ENCODE measurements at places on chromosomes 12 and 14.

DNA sequence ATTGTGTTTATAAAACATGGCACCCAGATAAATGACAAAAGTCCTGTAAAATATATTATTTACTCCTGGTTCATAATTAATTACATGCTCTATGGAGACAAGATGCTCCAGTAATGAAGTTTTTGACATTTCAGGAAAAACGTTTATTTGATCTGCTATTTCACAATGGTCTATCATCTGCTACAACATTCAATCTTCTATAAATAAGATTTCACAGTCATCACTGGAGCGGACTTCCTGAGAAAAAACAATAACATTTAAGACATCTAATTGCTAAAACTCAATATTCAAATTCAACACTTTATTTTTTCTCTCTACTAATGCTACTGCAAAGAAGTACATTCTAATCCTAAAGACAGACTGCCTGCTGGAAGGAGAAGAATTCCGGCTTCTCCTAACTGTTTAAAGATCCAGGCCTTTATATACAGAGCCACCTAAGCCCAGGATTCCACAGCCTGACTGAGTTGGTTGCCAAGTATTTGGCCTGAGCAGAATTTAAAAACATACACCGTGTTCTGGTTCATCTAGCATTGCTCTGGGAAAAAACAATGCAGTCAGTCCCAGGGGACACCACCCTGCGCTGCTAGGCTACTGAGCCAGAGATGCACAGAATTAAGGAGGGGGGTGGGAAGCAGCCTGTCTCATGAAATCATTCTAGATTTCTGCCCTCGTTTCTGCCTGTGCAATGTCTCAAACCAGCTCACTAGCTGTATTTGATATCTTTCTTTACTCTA, 58.0 kb downstream of the TMTC1 start:
- DNase-seq, result no peak

DNA sequence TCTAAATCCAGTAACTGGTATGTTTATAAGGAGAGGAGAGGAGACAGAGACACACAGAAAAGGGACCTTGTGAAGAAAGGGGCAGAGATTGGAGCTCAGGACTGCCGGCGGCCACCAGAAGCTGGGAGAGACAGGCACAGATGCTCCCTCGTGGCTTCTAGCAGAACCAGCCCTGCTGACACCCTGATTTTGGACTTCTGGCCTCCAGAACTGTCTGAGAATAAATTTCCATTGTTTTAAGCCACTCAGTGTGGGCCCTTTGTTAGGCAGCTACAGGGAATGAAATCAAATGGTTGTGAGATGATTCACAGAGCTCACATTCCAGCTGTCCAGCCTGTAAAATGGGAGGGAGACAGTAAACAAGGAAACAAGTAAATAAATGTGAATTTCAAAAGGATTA, 47.6 kb downstream of the TMEM132C start:
- no peak for DNase-seq

DNA sequence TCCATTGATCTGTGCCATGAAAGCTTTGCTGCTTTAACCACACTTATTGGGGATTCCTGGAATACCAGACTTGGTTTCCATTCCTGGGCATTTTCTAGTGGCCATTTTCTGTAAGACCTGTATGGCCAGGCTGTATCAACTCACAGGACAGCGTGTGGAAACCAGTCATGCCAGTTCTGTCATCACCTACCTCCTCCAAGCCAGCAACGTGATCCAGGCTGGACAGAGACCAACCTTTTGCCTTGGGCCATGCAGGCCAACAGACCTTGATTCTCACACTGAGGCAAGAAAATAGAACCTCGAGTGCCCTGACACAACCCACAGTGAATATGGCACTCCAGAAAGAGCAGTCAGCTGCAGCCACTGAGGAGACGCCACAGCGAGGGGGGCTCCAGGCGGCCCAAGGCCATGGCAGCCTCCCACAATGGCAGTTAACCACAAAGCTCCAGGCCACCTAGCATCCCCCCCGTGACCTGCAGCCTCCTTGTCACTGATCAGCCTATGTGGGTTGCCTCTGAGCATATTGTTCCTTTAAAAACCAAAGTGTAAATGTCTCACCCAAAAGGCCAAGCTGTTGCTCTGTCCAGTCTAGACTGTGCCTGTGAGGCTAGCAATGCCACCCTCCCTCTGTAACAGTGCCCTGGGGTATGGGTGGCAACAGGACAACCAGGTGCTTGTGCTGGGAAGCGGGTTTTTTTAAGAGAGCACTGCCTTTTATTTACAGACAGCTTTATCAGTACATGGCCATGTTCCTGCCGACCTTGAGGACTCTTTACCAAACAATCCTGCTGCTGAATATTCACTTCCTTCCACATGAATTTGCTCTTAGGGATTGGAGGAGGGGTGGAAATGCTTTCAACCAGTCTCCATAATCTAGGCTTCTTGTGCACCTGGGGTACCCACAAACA, 168.7 kb upstream of the HIF1A start:
- DNase-seq, result no peak

DNA sequence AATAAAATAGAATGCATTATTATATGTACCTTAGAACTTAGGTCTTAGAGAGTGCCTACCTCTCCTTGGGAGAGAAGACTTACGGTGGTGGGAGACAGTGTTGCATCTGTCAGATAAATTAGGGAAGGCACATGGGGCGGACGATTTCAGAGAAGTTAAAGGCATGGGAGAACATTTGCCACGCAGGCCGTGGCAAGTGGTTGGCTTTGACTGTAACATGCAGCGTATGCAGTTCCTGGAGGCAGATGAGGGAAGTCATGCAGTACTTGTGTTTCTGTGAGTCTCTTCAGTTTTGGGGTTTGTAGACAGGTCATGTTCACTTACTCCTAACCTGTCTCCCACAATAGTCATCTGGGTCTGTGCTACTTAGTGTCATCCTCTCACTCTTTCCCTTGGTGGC, 43.6 kb downstream of the ETV6 start:
- no peak for DNase-seq

GRCh38 chr14:59284059-59284458, 95.6 kb downstream of the DAAM1 start:
- no peak for DNase-seq

DNA sequence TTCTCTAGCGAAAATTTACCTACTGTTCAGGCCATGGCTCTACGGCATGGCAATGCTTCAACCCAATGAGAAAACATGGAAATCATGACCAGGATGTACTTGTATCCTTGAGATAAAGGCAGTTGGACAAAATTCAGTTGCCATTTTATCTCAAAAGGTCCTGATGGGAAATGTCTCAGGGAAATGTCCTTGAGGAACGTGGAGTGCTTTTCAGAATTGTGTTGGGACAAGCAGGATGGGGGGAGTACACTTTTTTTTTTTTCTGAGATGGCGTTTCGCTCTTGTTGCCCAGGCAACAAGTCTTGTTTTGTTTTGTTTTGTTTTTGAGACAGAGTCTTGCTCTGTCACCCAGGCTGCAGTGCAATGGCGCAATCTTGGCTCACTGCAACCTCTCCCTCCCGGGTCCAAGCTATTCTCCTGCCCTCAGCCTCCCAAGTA, 86.8 kb upstream of the EIF5 start:
- no peak for DNase-seq
